ENCODE measurements at places on chromosomes 13 and 19.

GRCh38 chr19:5434970-5435641 is 20.1 kb upstream of the ZNRF4 start:
- ATAC-seq = peak; percentile 66

GRCh38 chr19:3701200-3701599 is 932 bp upstream of the PIP5K1C start:
- ATAC-seq = no peak

DNA sequence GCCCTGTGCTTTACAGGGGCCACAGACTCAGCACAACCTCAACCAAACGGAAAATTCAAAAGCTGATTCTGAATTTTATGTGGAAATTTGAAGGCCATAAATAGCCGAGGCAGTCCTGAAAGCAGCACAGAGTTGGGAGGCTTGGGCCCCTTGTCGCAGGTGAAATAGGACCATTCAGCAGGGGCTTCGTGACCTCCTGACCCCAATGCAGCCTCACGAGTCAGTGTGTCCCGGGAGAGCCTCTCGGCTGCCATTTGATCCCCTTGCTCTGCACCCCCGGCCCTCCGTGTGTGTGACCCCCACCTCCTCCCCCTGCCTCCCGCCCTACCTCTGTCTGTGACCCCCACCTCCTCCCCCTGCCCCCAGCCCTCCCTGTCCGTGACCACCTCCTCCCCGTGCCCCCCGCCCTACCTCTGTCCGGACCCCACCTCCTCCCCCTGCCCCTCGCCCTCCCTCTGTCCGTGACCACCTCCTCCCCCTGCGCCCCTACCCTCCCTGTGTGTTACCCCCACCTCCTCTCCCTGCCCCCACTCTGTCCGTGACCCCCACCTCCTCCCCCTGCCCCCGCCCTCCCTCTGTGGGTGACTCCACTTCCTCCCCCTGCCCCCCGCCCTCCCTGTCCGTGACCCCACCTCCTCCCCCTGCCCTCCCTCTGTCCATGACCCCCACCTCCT is 41.7 kb upstream of the TFDP1 start:
- no peak for ATAC-seq

DNA sequence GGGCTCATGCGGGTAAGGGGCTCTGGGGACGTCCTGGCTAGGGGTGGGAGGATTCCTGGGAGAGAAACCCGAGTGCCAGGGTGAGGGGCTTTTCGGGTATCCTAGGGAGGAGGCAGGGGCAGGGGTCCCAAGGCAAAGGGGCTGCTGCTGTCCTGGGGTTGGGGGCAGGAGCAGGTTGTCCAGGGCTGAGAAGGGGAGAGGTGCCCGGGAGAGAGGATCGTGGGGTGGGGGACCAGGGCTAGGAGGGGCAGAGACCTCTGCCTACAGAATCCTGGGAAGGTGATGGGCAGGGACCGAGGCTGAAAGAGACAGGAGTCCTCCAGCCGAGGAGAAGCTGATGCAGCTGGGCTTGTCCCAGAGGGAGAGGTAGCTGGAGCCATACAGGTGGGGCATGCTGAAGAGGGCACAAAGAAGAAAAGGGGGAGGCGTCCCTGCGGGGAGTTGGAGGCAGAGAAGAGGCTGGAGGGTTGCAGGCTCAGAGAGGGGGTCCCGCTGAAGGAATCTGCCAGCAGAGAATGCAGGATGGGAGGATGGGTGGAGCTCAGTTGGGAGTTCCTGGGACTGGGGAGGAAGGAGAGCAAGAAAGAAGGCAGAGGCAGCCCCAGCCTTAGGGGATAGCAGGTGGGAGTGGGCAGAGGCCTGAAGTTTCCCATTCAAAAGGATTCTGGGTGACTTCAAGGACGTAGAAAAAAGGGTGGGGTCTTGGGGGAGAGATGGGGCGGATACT is 574 bp downstream of the CYP2S1 start:
- no peak for ATAC-seq

DNA sequence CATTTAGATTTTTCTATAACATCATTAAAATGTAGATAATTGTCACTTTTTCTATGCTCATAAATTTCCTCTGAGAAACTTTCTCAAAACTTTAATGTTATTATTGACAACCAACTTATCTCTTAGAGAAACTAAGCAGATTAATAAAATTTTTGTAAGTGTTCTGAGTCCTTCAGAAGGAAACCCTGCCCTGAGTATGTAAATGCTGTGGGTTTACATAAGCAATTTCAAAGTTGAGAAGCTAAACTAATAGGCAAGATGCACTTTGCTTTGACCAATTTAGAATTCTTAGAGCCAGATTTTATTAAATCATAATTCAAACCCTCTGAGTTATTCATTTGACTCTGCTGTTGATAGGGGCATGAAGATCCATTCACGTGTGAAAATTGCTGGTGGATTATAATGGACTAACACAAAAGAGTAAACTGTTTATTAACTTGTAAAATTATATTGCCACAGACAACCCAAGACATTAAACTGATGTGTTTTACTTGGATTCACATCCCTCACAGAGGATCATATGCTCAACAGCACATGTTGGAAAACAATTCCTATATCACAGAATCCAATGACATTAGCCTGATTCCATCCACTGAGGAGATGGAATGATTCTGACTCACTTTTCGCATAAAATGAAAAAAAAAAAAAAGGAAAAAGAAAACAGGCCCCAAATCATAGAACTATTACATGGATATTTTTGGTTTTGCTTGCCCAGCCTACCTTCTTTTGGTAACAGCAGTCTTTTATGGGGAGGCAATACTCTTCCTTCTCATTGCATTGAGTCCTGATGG is 453.7 kb upstream of the HTR2A start:
- no peak for ATAC-seq

DNA sequence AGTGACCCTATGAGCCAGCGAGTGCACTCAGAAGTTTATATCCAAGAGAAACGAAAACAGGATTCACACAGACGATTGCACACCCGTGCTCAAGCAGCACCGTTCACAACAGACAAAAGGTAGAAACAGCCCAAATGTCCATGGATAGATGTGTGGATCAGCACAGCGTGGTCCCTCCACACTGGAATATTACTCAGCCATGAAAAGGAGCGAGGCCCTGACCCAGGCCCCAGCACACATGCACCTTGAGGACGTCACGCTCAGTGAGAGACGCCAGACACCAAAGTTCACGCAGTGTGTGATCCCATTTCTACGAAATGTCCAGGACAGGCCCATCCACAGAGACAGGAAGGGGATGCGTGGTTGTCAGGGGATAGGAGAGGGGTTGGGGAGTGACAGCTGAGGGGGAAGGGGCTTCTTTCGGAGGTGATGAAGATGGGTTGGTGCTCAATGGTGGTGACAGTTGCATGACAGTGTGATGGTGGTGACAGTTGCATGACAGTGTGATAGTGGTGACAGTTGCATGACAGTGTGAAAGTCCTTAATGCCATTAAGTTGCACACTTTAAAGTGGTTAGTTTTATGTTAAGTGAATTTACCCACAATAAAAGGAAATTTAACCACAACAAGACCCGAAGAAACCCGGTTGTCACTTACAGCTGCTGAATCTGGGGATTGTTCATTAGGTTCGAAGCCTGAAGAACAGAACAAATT is 18.9 kb upstream of the SLC39A3 start:
- ATAC-seq = no peak

GRCh38 chr13:79780240-79780639 is 299.3 kb downstream of the NDFIP2 start:
- ATAC-seq = peak; percentile 46

DNA sequence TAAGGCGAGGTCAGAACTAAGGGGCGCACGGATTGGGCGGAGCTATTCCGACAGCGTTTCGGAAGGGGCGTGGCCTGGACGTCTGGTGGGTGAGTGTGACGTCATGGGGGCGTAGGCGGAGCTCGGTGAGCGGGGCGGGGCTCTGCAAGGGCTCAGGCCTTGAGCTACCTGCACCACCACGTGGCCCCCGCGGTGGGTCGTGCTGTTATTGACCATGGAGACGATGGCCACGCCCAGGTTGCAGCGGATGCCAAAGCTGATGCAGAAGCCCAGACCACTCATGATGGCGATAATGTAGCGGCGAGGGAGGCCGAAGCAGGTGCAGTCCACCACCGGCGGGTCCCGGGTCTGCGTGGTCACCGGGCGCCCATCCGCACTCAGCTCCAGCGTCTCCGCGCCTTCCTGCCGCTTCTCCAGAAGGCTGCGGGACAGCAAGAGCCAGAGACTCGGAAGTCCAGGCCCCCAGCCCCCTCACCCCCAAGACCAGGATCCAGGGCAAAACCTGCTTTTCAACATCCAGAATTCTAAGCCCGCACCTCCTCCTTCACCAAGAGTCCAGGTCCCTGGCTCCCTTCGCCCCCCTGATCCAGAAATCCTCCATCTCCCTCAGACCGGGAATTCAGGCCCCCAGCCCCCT is 4.8 kb downstream of the SLC17A7 start:
- peak; percentile 8 for ATAC-seq

DNA sequence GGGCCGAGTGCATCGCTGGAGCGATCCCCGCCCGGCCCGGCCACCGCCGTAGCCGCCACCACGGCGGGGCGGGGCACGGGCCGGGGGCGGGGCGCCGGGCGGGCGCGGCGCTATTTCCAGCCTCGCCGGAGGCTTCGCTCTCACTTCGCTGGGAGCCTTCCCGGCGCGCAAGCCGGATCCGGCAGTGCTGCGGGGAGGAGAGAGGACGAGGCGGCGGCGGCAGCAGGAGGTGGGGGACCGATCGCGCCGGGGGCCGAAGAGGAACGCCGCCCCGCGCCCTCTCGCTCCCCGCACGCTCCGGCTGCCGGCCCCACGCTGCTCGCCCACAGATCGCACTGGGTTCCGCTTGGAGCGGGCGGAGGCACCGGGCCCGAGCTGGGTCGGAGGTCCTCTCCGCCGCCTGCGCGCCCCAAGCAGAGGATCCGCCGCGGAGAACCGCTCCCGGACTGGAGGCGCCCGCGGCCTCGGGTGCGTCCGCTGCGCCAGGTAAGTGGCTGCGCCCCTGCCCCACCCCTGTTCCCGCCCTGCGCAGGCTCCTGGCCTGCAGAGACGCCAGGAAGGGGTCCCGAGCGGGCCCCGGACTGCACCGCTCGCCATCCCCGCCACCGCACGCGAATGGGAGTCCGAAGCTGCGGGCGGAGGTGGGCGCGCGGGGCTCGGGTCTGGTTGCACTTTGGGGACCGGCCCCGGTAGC is at the start of gene CHST8:
Gene CHST8 (plus strand): TSS at position 143 of the 694 bp plus-strand sequence. CDS start 67,309 bp downstream, outside the sequence.
- peak; percentile 43 for ATAC-seq

GRCh38 chr19:6794686-6795431 is 22.4 kb downstream of the VAV1 start:
- no peak for ATAC-seq

DNA sequence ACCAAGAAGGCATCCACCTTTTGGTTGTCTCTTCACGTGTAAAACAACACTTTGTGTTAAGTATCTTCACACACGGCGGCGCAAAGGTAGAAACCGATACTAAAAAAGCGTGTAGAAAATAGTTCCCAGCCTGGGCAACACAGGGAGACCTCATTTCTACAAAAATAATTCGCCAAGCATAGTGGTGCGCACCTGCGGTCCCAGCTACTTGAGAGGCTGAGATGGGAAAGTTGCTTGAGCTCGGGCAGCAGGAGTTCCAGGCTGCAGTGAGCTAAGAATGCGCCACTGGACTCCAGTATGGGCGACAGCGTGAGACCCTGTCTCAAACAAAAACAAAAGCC is 573 bp upstream of the ERCC5 start:
- peak; percentile 50 for ATAC-seq

- ATAC-seq = peak; percentile 94
Observed at GRCh38 chr13:27079421-27079958, 92.1 kb downstream of the USP12 start.

GRCh38 chr19:49589502-49589905 is 1.5 kb upstream of the PRR12 start:
- no peak for ATAC-seq

DNA sequence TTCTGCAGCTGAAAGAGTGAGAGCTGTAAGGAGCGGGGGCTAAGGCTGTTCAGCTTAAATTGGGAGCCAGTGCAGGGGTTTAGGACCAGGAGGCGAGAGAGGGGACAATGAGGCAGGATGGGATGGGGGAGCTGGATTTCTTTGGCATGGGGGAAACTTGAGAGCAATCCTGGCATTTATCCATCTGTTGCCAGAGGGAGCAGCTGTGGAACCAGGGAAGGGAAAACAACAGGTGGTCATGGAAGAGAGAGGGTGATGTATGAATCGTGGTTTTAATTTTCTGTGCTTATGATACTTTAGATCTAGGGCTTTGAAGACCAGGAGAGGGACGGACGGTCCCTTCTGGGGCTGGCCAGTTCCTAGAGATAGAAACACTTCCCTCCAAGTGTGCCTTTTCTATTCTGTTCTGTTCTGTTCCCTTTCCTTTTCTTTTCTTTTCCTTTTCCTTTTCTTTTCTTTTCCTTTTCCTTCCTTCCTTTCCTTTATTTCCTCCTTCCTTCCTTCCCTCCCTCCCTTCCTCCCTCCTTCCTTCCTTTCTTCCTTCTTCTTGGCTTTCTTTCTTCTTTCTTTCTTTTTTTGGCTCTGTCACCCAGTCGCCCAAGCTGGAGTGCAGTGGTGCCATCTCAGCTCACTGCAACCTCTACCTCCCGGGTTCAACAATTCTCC is 16.0 kb upstream of the CCL25 start:
- ATAC-seq = no peak

- no peak for ATAC-seq
Observed at GRCh38 chr13:74836628-74837027, 645.3 kb downstream of the TBC1D4 start.

GRCh38 chr13:101019126-101019525 is 344.5 kb upstream of the TMTC4 start:
- ATAC-seq = peak; percentile 32

- ATAC-seq = no peak
Observed at GRCh38 chr19:55986487-55986886, at the start of gene NLRP5. TSS of gene NLRP5 (plus strand) at chr19:55986775.

GRCh38 chr19:30061223-30062064 is 119.4 kb downstream of the URI1 start:
- ATAC-seq = no peak

GRCh38 chr19:41217741-41218140 is 1.3 kb upstream of the AXL start:
- no peak for ATAC-seq

DNA sequence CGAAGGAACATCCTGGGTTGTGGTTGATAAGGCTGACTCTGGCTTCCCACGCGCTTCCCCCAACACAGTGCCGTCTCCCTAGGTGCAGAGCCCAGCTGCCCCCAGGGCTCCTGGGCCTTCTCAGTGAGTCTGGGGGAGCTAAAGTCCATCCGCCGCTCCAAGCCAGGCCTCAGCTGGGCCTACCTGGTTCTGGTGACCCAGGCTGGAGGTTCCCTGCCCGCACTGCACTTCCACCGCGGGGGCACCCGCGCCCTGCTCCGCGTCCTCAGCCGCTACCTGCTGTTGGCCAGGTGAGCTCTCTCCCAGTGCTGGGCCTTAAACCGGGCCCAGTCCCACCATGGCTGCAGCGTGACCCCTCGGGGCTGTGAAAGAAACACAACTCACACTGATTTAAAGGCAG is 3.7 kb downstream of the TBC1D17 start:
- ATAC-seq = no peak

DNA sequence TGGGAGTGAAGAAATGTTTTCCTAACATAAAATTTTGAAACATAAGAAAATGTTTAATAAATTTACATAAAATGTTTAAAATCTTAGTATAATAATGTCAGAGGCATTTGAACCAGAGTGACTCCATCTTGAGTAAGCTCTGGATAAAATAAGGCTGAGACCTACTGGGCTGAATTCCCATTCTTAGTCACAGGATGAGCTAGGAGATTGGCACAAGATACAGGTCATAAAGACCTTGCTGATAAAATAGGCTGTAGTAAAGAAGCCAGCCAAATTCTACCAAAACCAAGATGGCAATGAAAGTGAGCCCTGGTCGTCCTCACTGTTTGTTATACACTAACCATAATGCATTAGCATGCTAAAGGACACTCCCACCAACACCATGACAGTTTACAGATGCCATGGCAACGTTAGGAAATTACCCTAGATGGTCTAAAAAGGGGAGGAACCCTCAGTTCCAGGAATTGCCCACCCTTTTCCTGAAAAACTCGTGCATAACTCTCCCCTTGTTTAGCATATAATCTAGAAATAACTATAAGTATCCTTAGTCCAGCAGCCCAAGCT is 1184.0 kb downstream of the UQCRFS1 start:
- ATAC-seq = no peak

Measured in SK-N-SH treated with all-trans-retinoic acid at 6 μM for 48 hours (cell line).